Epithelial cell of proximal tubule (primary cell): ENCODE measurements at places on chromosomes 3 and 15.

DNA sequence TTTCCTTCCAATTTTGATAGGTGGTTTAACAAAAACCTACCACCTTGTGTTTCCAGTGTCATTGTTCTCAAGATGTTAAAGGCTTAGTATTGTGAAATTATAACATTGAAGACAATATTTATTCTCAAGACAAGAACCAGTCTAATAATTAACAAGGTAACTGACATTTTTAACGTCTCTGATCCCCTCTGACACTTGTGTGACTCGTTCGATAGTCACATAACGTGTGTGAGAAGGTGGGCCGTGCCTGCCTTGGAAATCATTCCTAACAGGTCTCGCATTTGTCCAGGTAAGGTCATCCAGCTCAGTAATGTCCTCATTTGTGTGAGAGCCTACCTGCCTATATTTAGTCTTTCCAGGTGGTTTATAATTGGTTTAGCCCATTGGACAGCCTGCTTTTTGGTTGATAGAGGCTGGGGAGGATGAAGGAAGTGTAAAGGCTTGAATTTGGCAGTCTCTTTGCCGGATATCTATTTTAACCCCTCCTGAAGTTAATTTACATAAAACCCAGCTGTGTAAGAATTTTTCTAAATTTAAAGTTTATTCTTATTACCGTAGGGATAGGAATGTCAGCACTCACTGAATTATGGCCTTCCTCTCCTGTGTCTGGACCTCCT, 94.4 kb downstream of the AKAP13 start:
- no peak for DNase-seq

DNA sequence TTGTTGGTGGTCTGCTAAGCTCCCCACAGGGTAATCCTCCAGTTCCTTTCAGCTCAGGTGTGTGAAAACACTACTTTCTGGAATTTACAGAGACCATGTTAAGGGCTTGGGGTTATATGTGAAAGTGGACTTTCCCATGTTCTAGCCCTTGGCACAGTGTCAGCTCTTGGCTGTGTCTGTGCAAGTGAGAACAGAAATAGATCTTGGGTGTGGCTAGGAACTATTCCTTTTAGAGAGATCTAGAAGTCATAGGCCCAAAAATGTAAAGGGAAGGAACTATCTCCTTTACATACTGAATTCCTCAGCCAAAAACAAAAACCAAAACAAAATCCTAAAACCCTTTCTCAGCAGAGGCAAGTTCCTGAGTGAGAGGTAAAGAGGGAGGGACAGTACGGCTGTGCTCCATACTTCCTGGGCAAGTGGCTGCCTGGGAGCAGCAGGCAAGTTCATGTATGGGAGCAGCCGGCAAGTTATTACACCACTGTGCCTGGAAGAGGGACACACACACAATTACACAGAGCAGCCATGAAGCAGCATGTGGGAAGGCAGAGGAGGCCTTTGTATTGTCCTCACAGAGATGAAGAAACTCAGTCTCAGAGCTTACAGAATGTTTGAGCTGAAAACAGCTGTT, 19.9 kb upstream of the C3orf62 start:
- DNase-seq, result no peak

DNA sequence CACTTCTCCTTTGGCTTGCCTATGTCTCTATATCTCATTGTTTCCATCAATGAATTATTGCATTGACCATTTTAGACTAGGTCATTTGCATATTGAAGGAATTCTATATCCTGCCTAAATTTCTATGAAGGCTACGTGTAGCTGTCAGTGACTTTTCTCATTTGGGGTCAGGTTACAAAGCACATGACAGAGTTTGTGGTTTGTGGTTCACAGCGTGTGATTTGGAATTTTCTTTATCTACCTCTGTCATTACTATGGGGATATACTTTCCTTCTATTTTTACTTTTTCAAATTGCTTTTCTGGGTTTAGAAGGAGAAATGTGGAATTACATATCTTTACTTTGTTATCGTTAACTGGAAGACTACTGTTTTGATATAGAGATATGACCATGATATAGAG, 317.3 kb upstream of the CFAP20DC start:
- DNase-seq, result no peak

DNA sequence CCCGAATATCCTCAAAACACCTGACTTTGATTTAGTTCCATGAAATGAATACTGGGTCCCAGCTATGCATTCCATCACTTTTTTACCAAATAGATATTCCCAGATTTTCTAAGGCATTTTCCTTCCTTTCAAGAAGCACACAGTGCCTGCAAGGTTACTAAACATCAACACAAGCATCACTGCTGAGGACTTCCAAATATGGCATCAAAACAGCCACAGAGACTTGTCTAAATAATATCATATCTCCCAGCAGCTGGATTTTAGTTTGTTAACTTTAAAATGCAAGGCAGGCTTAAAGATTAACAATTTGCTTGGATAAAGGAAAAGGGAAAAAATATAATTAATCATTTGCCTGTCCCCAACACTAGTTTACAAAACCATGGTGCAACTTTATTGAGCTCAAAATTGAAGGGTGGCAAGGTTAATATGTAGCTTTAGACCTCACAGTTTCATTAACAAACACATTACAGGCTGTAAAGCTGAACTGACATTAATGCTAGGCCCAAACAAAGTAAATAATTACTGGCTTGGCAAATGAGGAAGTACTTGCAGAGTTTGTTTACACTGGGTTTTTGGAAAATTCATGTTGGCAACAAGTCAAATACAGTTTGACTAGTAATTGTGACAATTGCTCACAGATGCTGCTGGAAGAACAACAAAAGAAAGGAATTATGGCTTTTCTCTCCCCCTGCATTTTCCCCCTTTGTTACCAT, 401.7 kb upstream of the CDIN1 start:
- DNase-seq, result peak; percentile 56

DNA sequence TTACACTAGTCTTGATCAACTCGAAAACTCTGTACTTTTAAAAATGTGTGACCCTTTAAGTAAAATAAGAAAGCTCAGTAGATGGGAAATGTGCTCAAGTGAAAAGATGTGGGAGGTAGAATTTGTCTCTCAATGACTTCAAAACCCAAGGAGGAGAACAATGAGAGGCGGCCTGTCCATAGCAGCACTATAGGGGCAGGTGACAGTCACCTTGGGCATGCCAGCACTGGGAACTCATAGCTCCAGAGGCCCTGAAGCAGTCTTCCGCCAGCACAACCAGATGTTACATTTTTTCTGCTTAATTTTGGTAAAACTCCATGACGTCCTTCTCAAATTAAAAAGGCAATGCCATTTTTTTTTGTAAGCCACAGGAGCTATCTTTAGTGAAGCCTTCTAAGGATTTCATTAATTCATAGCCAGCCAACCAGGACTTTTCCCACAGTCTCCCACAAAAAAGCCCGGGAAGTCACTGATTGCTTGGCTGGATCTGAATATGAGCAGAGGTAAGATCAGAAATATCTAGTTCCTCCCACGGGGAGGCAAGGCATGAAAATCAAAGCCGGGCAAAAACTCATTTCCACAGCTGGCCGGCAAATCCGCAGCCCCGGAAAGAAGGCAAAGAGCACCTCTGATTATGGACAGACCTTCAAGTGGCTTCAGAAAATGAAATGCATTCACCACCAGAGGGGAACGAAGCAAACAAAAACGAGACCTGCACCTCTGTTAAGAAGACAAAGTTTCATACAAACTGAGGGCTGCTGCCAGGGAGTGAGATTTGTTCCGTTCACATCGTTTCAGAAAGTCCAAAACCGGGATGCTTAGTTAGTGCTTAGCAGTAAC, 10.5 kb downstream of the IL17RD start:
- no peak for DNase-seq

DNA sequence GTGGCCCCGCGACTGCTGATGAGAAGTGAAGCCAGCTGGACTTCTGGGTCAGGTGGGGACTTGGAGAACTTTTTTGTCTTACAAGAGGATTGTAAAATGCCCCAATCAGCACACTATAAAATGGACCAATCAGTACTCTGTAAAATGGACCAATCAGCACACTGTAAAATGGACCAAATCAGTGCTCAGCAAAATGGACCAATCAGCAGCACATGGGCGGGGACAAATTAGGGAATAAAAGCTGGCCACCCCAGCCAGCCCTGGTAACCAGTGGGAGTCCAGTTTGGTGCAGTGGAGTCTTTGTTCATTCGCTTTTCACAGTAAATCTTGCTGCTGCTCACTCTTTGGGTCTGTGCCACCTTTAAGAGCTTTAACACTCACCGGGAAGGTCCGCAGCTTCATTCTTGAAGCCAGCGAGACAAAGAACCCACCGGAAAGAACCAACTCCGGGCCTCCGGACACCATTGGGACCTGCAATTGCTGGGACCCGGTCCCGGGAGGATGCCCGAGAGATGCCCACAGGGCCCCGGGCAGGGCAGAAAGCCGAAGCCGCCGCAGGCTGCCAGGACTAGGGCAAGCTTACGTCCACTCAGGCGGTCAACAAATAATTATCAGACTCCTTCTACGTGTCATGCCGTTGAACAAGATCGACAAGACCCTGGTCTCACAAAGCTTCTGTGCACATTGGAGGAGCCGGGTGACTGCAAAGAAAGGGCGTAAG, 8.3 kb upstream of the NR2E3 start:
- DNase-seq, result no peak

DNA sequence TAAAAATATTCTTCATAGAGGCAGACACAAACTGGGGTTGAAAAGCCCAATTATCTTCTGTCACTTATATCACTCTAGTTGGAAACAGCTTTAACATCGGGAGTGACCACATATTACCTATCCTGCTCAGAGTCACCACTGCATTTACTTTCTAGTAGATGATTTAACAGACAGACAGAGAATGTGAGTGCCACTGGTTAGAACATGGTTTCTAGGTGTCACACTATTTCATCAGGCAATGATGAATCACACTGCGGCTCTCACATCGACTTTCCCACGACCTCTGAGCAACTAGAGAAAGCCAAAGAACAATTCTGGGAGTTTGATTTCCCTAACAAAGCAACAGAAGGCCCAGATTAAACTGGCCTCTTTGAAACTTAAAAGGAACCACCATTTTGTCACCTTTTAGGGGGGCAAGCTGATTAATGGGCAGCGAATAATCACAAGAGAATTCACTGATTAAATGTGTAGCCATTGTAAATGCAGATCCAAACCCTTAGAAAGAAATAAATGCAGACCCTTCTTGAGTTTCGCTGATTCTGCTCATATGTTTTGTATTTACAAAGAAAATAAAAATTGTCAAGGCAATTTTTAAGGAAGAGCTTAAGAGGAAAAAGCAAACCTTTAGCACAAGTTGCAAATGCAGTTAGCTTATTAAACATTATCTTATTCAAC, 112.6 kb upstream of the KBTBD8 start:
- DNase-seq, result peak; percentile 80

- DNase-seq, result no peak
Observed at GRCh38 chr15:43912208-43912607, 85.4 kb downstream of the WDR76 start.

DNA sequence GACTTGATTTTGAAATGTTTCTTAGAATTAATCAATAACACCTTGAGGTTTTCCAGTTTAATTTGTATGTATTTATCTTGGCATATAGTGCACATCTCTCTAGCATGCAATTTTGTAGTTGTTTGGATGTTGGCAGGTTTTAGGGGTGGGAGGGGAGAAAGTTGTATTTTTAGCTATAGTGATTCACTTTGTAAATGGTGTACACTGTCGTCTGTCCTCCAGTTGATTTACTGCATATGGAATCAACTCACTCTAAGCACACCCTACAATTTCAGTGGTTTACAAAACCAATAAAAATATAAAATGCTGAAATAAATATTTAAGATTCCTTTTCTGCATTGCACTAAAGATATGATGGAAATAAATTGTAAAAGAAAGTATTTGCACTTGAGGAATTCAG, 199.1 kb downstream of the CDIN1 start:
- DNase-seq, result no peak

DNA sequence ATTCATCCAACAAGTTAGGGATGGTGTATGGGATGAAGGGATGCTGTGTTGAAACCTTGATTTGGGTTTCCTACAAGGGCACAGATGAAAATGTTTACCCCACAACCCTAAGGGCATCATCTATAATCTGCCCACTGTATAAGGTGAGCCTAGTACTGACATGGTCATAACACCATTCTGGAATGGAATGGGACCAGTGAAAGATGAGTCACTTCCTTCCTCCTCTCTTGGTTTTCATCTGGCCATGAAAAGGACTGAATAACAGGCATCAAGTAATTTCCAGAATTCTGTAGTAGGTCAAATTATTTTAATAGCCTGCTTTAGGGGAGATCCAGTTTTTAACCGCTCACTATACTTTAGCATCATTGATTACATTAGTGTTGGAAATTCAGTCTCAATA, 538.6 kb downstream of the NR2F2 start:
- no peak for DNase-seq
